SK-N-DZ (cell line): ENCODE measurements at places on chromosomes 5 and 9.
A peak's percentile ranks its signal among the peaks of the same experiment; 100 is the strongest.

GRCh38 chr5:5278815-5279381, 138.8 kb downstream of the ADAMTS16 start:
- DNase-seq = no peak

DNA sequence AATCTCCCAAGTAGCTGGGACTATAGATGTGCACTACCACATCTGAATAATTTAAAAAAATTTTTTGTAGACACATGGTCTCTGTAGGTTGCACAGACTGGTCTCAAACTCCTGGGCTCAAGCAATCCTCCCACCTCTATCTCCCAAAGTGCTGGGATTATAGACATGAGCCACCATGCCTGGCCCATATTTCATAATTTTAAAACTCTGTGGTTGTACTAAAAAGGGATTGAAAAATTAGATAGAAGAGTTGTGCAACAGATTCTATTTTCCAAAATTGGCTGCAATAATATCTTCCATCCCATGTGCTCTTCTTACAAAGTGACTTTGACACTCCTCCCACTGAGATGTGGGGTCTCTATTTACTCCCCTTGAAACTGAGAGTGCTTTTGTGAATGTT, 7.6 kb upstream of the UHRF2 start:
- DNase-seq = no peak

DNA sequence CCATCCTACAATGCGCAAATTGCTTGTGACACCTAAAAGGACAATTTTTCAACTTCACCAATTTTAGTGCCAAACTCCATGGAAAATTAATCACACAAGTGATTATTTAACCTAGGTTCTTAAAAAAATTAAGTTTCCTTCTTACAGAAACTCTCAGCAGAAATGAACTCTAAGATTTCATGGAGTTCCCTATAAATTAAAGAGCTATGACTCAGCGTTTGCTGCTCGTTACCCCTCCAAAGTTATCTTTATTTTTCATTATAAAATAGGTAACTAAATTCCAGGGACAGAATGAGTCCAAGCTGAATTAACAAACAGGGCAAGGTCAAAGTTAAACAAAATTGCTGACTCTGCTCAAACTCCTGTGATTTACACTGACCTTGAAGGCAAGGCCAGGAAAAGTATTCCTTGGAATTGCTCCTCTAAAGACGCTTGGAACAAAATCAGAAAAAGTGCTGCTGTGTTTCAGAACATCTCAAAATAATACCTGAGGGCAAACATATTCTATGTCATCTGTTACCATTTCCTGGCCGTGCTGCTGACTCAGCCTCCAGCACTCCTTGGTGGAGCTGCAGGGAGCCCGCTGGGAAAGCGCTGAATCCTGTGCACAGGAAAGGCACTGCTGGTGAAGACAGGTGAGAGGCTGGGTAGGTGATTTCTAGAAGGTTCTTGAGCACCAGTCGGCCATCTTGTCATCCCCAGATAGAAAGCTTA, 2.5 kb upstream of the CMBL start:
- DNase-seq = no peak

- DNase-seq = peak; percentile 18
These were observed 508.4 kb upstream of the SEMA6A start for GRCh38 chr5:117082977-117083376.

DNA sequence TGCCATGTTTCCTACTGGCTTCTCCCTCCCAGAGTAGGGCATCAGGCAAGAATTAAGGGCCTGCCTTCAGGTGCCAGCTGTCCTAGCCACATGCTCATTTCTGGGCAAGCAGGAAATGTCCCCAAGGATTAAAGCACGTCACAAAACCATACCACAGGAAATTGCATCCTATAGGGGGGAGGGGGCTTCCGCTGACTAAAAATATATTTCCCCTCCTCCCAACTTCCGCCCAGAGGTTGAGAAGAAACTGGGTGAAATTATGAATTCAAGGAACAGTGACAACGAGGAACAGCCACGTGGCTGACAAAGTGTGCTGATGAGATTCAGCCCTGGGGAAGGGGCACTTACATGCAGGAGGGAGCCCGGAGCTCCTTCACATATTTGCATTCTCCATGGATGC, 4.1 kb downstream of the HBEGF start:
- DNase-seq = no peak

DNA sequence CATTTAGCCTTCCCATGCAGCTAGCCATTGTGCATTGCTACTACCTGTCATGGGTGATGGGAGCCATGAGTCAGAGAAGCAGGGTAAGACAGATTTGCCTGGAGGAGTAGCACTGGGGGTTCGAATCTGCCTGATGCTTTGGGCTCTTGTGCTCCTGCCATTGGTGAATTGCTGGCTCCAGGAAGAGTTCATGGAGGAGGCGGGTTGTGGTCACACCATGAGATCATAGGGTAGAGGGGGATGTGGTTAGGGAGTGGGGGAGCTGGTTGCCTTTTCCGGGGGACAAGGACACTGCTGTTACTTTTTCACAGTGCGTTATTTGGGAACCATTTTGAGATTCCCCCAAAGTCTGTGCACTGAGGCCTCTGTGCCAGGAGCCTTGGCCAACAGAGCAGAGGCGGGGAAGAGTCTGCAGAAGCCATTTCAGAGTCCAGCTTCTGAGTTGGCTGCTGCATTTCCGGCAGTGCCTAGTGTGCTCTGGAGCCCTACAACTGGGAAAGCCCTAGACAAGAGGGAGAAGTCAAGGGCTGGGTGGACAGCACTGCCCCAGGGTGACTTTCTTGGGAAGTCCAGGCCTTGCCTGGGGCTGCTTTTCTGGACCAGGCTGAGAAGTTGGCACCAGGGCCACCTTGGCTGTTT, 6.2 kb downstream of the ANGPTL2 start:
- DNase-seq = no peak

DNA sequence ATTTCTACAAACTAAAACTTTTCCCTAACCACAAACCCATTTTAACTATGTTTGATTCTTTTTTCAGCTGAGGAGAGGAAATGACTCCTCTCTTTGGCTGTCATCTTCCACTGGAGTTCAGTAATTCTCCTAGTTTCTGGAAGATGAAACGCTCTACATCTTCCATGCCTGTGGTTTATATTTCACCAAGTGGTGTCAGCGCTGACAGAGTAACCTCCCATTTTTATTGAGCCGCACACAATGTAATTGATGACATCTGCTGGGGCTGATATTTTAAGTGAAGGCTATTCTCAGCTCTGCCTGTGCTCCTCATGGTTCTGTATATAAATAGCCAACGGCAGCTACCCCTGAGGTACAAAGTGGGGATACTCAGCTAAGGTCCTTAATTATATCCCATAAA, 234.6 kb downstream of the SPOCK1 start:
- DNase-seq = no peak

DNA sequence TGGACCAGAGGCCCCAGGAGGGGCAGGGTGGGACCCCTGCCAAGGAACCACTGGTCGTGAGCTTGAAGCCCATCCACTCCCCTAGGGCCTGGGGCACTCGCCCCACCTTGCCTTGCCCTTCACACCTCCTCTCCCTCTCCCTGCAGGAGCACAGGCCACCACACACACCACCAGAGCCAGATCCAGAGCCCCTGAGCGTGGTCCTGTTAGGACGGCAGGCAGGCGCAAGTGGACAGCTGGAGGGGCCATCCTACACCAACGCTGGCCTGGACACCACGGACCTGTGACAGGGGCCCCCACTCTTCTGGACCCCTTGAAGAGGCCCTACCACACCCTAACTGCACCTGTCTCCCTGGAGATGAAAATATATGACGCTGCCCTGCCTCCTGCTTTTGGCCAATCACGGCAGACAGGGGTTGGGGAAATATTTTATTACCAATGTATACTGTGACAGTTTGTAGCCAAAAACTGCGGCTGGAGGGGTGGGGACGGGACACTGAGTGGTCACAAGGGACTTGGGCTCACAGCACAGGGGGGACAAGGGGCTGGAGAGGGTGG, 14.5 kb downstream of the GPRIN1 start:
- DNase-seq = no peak
